Breast epithelium (tissue), 4 donors: ENCODE measurements at places on chromosomes 7 and 10.

DNA sequence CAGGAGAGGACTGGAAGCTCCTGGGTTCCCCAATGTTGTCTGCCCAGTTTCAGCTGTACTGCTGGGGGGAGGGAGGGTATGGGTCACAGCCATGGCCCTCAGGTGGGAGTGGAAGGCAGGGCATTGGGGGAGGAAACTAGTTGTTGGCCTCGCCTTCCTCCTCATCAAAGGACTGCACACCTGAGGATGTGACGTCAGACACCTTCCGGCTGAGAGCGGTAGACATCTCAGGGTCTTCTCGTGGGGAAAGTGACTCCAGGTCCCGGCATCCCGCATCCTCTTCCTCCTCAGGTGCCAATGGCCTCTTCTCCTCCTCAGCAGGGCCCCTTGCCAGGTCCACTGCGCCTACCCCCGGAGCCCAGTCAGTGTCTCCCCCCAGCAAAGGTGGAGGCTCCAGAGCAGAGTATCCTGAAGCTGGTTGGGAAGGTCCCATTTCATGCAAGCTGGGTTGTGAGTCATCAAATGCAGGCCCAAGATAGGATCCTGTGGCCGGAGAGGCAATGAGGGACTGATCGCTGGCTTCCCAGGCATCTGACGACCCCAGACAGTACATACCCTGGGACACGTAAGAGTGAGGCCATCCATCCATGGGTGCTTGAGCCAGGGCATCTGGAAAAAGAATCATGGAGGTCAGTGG, 6.0 kb downstream of the FAM131B start:
- no peaks in the 10 kb centered on the region for H3K4me1 ChIP-seq
- no peak for DNase-seq
- H3K4me3 ChIP-seq = no peak overlapping the region
- H3K27me3 ChIP-seq = no peaks in the 10 kb centered on the region

- H3K4me1 ChIP-seq = no peaks in the 10 kb centered on the region
- no peaks in the 10 kb centered on the region for H3K36me3 ChIP-seq
- no peaks in the 10 kb centered on the region for H3K27me3 ChIP-seq
- DNase-seq = no peak
- no peak overlapping the region for H3K27ac ChIP-seq
- H3K4me3 ChIP-seq = no peak overlapping the region
These were observed 66.0 kb upstream of the SHH start for GRCh38 chr7:155878250-155878649.

DNA sequence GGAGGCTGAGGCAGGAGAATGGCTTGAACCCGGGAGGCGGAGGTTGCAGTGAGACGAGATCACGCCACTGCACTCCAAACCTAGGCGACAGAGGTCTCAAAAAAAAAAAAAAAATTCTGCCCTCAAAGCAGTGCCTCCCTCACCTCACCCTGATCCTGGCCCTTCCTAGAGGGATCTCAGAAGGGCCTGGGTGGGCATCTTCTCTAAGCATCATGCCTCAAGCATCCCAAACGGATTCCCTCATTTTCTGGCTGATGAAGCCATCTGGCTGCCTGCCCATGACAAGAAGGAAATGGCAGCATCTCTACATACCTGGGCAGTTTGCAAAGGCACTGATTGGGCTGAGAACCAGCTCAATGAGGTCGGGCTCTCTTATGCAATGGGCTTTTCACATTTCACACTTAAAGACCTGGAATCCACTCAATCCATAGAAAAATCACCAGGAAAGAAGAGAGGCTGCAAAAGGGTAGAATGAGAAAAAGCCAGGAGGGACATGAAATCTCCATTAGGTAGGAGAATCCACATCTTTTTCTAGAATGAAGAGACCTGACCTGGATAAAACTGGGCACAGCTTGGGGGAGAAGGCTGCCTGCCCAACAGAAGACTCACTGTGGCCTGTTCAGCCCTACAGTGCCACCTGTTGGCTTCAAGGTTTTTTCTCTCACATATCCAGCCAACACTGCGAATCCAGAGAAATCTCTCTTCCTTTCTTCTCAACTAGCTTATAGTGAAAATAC, 48.1 kb downstream of the PDLIM1 start:
- peaks cover 12% of the 10 kb centered on the region for H3K4me1 ChIP-seq
- no peak for DNase-seq
- peak overlapping the region; percentile 34 for H3K27ac ChIP-seq
- H3K36me3 ChIP-seq = no peaks in the 10 kb centered on the region

DNA sequence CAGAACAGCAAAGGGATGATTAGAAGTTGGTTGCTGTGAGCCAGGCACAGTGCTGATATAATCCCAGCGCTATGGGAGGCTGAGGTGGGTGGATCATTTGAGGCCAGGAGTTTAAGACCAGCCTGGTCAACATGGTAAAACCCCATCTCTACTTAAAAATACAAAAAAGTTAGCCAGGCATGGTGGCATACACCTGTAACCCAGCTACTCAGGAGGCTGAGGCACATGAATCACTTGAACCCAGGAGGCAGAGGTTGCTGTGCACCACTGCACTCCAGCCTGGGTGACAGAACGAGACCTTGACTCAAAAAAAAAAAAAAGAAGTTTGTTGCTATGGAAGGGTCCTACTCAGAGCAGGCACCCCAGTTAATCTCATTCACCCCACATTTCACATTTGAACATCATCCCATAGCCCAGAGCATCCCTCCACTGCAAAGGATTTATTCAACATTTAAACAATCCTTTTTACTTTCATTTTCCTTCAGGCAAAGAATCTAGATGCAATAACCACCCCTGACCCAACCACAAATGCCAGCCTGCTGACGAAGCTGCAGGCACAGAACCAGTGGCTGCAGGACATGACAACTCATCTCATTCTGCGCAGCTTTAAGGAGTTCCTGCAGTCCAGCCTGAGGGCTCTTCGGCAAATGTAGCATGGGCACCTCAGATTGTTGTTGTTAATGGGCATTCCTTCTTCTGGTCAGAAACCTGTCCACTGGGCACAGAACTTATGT, 4.1 kb downstream of the IL6 start:
- no peak for DNase-seq
- H3K4me1 ChIP-seq = no peaks in the 10 kb centered on the region
- H3K27me3 ChIP-seq = no peaks in the 10 kb centered on the region
- peak overlapping the region; percentile 10 for H3K27ac ChIP-seq
- peak overlapping the region; percentile 38 for H3K4me3 ChIP-seq

- H3K4me1 ChIP-seq = no peaks in the 10 kb centered on the region
- H3K36me3 ChIP-seq = no peaks in the 10 kb centered on the region
- no peak overlapping the region for H3K27ac ChIP-seq
These were observed 361.6 kb upstream of the GRM3 start for GRCh38 chr7:86282014-86282682.

DNA sequence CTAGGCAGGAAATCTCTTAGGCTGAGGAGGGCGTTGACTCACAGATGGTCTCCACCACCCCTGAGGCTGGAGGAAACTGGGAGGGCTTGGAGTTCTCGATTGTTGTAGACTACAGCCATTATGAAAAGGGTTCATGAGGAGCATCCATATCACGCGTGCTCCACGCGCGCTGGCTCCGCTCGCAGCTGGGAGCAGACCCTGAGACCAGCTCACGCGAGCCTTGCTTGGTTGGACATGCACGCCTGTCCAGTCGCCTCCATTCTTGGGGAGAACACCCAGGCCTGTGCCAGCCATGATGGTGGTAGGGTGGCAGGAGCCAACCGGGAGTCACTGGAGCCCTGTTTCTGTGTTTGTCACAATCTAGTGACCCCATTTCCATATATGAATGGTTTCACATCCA, 139.1 kb downstream of the TCERG1L start:
- no peaks in the 10 kb centered on the region for H3K4me1 ChIP-seq
- peaks cover 8% of the 10 kb centered on the region for H3K27me3 ChIP-seq
- no peak overlapping the region for H3K4me3 ChIP-seq
- no peak overlapping the region for H3K27ac ChIP-seq
- no peak for DNase-seq
- no peaks in the 10 kb centered on the region for H3K36me3 ChIP-seq

GRCh38 chr10:82092111-82092510, 217.1 kb downstream of the NRG3 start:
- H3K4me3 ChIP-seq = no peak overlapping the region
- no peak for DNase-seq
- H3K4me1 ChIP-seq = no peaks in the 10 kb centered on the region

- H3K4me3 ChIP-seq = no peak overlapping the region
- DNase-seq = no peak
- peaks cover 10% of the 10 kb centered on the region for H3K27me3 ChIP-seq
- H3K36me3 ChIP-seq = no peaks in the 10 kb centered on the region
- no peak overlapping the region for H3K27ac ChIP-seq
These were observed 307.7 kb downstream of the ADRA2A start for GRCh38 chr10:111384556-111384955.

- DNase-seq = no peak
- no peaks in the 10 kb centered on the region for H3K27me3 ChIP-seq
- H3K4me3 ChIP-seq = no peak overlapping the region
- H3K27ac ChIP-seq = no peak overlapping the region
- H3K4me1 ChIP-seq = no peaks in the 10 kb centered on the region
These were observed 19.8 kb upstream of the ALOX5 start for GRCh38 chr10:45354261-45354660.

- H3K27ac ChIP-seq = no peak overlapping the region
- no peaks in the 10 kb centered on the region for H3K27me3 ChIP-seq
- H3K4me1 ChIP-seq = no peaks in the 10 kb centered on the region
- DNase-seq = no peak
These were observed 117.6 kb downstream of the NRP1 start for GRCh38 chr10:33216661-33217427.

GRCh38 chr10:70475661-70476060, 2.9 kb upstream of the PALD1 start:
- H3K4me3 ChIP-seq = no peak overlapping the region
- H3K36me3 ChIP-seq = no peaks in the 10 kb centered on the region
- H3K27me3 ChIP-seq = no peaks in the 10 kb centered on the region
- DNase-seq = no peak
- peaks cover 11% of the 10 kb centered on the region for H3K4me1 ChIP-seq

DNA sequence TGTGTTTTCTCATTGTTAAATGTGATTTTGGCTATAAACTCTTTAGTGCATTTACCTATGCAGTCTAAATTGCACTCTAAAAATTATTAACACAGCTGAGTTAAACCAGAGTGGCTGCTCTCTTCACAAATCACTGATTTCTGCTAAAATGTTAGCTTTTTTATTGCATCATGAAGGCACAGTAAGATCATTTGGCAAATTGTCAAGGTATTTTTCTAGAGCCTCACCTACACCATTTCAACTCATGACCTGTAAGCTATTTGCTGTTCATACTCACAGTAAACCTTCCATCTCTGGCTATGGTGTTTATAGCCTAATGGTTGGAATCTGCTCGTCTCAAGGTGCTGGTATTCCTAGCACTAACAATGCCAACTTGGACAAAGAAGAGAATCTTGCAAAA, 25.7 kb downstream of the NDUFB2 start:
- no peaks in the 10 kb centered on the region for H3K4me1 ChIP-seq
- H3K36me3 ChIP-seq = no peaks in the 10 kb centered on the region
- H3K27ac ChIP-seq = no peak overlapping the region
- no peak overlapping the region for H3K4me3 ChIP-seq

- no peak for DNase-seq
- H3K27me3 ChIP-seq = no peaks in the 10 kb centered on the region
- H3K4me3 ChIP-seq = no peak overlapping the region
- H3K4me1 ChIP-seq = no peaks in the 10 kb centered on the region
- H3K27ac ChIP-seq = no peak overlapping the region
- H3K36me3 ChIP-seq = no peaks in the 10 kb centered on the region
These were observed 84.1 kb upstream of the LRRC4 start for GRCh38 chr7:128115336-128115820.

GRCh38 chr10:34655286-34656170, 159.6 kb downstream of the PARD3 start:
- H3K27me3 ChIP-seq = no peaks in the 10 kb centered on the region
- no peak overlapping the region for H3K27ac ChIP-seq
- no peaks in the 10 kb centered on the region for H3K36me3 ChIP-seq

GRCh38 chr7:101669307-101669706, 40.2 kb upstream of the MYL10 start:
- no peak overlapping the region for H3K4me3 ChIP-seq
- H3K27me3 ChIP-seq = peaks cover 10% of the 10 kb centered on the region
- DNase-seq = no peak
- H3K4me1 ChIP-seq = no peaks in the 10 kb centered on the region

DNA sequence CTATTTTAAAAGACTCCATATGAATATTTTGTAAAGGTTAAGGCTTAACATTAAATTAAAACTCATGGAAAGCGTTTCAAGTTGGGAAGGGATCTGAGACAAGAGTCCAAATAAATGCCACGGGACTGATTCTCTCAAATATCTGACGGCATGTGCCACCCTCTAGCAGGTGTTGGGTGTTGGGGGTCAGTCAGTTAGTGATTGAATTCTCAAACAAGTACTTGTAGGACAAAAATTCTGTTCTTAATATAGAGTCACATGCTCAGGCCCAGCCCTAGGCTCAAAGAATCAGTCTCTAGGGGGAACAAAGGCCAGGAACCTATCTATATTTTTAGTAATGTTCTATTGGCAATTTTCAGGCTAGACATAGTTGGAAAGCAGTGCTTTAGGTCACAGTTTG, 39.1 kb downstream of the SGCE start:
- no peaks in the 10 kb centered on the region for H3K4me1 ChIP-seq
- H3K36me3 ChIP-seq = no peaks in the 10 kb centered on the region
- no peak overlapping the region for H3K27ac ChIP-seq
- H3K4me3 ChIP-seq = no peak overlapping the region
- DNase-seq = no peak

DNA sequence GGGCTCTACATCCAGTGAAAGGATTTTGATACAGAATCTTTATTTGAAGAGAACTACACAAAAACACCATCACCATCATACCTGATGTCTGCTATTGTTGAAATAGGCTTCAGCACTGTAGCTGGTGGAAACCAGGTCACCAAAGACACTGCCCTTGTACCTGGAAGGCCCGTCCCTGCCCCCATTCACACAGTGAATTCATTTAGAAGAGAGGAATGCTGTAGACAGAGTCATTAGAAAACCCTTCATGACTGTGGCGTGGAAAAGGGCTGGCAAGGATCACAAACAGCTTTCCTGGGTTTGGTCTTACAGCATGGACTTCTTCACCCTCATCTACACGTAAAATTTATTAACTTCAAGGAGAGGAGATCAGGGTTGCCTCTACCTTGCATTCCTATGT, 202.0 kb upstream of the NRP1 start:
- H3K4me3 ChIP-seq = no peak overlapping the region
- no peaks in the 10 kb centered on the region for H3K36me3 ChIP-seq
- H3K4me1 ChIP-seq = no peaks in the 10 kb centered on the region
- H3K27ac ChIP-seq = no peak overlapping the region

- peaks cover 6% of the 10 kb centered on the region for H3K27me3 ChIP-seq
- no peaks in the 10 kb centered on the region for H3K4me1 ChIP-seq
- H3K27ac ChIP-seq = no peak overlapping the region
These were observed 518.0 kb downstream of the REEP3 start for GRCh38 chr10:64039198-64039597.

GRCh38 chr10:125836746-125837145, 13.4 kb downstream of the BCCIP start:
- H3K27ac ChIP-seq = peak overlapping the region; percentile 14
- no peaks in the 10 kb centered on the region for H3K4me1 ChIP-seq
- peaks cover 12% of the 10 kb centered on the region for H3K36me3 ChIP-seq
- no peaks in the 10 kb centered on the region for H3K27me3 ChIP-seq
- no peak for DNase-seq

DNA sequence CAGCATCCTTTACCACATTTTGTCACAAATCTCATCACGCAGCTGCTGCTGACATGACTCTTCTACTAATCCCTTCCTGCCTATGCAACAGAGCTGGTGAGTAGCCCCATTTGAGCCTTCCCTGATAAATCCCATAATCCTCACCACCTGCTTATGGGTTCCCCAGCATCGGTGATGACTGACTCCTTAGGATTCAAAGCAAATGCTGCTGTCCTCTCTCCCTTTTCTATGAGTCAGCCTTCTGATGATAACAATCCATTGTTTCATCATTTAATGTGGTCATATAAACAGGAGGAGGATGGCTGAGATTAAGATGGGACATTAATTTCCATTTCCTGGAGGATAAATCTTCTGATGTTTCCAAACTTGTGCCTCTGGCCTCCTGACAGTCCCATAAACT, 73.4 kb downstream of the SORCS1 start:
- H3K27ac ChIP-seq = no peak overlapping the region
- DNase-seq = no peak
- no peaks in the 10 kb centered on the region for H3K27me3 ChIP-seq
